CD4-positive, alpha-beta T cell treated with Interleukin-15 for 4 hours (primary cell): ENCODE measurements at places on chromosomes 11 and 22.

GRCh38 chr22:45528046-45528445 is 25.4 kb downstream of the FBLN1 start:
- no peak for DNase-seq

GRCh38 chr11:102664001-102664752 is 39.0 kb upstream of the MMP20 start:
- no peak for DNase-seq

- DNase-seq = no peak
Measured at GRCh38 chr11:3345736-3346135, 33.2 kb downstream of the ZNF195 start.

DNA sequence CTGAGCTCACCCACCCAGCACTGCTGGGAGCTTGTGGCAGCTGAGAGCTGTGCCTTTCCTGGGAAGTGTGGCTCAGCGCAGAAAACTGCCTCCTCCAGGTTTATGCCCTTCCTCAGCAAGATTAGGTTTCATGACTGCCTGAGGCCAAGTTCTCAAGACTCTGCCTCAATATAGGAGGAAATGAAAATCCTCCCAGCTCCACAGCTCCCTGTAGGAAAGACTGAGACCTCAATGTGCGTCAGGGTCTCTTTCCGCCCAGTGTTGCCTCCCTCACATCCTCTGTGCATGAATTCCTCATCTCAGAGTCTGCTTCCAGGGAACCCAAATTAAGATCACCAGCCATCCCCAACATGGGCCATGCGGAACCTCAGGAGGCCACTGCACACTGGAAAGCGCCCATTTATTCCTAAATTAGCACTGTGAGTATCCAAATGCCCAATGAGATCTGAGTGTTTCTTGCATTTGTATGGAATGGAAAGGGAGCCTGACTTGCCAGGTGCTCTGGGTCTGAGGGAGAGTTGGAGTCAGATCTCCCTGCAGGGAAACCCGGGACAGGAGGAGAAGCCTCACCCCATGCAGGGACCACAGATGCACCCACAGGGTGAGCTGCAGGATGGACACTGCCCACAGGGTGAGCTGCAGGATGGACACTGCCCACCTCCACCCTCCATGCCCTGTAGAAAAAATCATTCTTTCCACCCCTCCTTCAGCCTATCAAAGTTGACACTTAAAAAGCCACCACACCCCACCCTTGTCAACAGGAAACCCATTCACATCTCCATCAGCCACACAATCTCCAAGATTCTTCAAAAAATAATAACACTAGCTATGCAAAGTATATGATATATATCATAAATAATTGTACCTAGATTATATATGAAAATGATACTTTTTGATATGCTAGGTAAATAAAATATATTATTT is 97.4 kb upstream of the IGLL5 start:
- DNase-seq = no peak

DNA sequence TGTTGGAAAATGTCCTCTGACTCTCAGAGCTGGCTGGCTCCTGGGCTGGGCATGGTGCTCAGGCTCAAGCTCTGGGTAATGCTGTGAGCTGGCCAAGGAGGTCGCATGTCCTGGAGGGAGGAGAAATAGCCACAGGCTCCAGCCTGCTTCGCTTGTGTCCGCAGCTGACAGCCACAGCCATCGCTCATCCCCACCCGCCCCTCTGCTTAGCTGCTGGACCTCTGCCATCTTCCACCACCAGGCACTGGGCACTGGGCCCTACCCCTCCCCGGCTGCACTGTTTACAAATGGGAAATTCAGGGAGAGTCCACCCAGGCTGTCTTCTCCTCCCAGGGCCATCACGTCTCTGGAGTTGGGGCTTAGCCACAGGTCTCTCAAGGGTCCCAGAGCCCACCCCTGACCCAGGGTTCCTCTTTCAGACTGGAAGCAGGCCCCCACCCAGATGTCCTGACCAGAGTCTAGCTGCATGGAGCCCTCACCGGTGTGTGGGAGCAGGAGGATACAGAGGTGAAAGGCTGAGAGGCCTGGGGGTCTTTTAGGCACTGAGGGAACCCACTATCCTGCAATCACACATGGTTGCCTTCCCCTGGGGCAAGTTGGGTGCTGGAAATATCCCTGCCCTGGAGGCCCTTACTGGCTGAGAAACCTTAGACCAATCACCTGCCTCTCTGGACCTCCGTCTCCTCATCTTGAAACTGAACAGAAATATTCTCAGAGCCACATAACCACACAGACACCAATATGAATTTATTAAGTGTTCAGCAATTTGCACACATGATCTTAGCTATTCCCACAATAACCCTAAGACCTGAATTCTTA is 62.7 kb downstream of the CD82 start:
- DNase-seq = no peak

GRCh38 chr22:32574411-32574810 is 99.8 kb downstream of the FBXO7 start:
- no peak for DNase-seq

- DNase-seq = peak; percentile 71
Measured at GRCh38 chr11:118910309-118911112, 15.2 kb downstream of the BCL9L start.

- DNase-seq = no peak
Measured at GRCh38 chr22:44409211-44409973, 88.6 kb downstream of the RTL6 start.

GRCh38 chr22:50272044-50272802 is 2.0 kb upstream of the MAPK11 start:
- DNase-seq = no peak

GRCh38 chr22:29727131-29727523 is 7.3 kb downstream of the CABP7 start:
- no peak for DNase-seq

DNA sequence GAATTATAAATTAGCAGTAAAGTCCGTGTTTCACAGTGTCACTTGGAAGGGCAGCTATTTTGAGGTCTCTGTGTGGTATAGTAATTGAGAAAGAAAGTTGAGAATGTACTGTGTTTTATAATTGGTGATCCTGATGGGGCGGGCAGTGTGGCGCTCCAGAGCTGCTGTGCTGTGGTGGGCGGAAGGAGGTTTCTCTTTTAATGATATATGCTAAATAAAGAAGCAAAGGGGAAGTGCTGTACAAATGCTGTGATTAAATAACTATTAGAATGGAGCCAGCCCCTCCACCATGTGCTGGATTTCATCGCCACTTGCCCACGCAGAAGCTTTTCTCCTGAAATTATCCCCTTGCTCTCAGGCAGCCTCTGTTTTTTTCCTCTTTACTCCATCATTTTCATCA is 24.6 kb downstream of the ATXN10 start:
- DNase-seq = no peak

GRCh38 chr11:2306877-2307500 is 5.2 kb downstream of the TSPAN32 start:
- no peak for DNase-seq

GRCh38 chr22:30582788-30583545 is 8.5 kb upstream of the GAL3ST1 start:
- DNase-seq = no peak

DNA sequence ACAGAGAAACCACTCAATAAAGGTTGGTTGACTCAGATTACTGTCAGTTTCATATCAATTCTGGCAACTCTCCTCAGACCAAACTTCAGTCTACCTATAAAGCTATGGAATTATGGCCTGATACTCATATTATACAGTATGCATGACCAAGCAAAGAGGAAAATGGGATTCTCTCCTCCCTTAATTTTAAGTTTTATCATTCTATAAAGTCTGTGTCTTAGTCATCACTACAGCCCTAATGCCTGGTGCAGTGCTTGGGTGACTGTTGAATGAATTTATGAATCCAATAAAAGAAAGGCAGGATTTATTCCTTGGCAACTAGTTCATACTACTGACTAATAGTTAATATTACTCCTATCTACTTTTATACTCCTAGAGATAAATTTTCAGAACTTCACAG is 37.6 kb upstream of the GRAMD1B start:
- DNase-seq = no peak

- no peak for DNase-seq
Measured at GRCh38 chr11:108966206-108966605, 301.3 kb downstream of the DDX10 start.

DNA sequence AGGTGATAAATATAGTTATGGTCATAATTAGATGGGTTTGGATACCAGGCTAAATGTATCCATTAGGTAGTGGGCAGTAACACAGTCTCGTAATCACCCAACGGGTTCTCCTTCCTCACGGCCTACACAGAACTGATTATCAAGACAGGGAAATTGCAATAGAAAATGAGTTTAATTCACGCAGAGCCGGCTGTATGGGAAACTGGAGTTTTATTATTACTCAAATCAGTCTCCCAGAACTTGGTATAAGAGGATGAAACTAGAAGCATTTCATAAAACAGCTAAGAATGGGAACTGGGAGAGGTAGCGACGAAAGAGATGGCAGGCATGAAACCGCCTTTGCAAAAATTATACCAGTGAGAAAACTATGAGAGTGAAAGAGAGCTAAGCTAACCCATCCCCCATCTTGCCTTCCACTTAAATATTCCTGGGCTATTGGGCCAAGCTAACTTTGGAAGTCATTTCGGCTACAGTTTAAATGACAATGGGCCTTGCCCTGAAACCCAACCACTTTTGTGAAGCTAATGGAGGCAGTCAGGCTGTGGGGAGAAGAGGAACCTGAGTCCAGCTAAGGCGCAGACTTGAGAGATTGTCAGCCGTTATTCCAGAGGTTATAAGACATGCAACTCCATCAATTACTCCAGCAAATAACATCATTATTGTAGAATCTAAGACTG is 29.6 kb downstream of the CTSC start:
- DNase-seq = no peak

GRCh38 chr11:125123947-125124617 is 12.7 kb upstream of the TMEM218 start:
- DNase-seq = peak; percentile 36

GRCh38 chr11:126543691-126544090 is 188.2 kb downstream of the ST3GAL4 start:
- DNase-seq = no peak

GRCh38 chr11:1777737-1778136 is 14.0 kb upstream of the CTSD start:
- no peak for DNase-seq

DNA sequence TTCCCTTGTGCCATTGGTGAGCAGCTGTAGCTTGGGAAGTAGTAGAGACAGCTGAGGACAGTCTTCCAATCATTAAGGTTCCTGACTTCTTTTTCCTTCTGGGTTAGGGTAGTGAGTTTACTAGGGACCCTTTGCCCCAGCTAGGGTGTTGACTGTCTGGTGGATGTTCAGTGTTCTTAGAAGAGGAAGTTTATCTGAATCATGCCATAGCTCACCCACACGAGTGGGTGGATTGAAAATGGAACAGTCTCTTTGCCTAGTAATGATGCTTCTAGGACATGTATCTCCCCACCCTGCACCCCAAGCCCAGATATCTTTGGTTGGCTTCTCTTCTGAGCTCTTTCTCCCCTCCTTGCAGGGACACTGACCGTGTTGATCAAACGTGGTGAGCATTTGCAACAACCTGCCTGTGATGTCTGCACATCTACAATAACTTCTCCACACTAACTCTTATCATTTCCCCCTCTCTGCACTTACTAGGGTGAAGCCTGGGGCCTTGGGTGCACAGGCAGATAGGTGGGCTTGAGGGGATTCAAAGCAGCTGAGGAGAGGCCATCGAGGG is 57.1 kb upstream of the HORMAD2 start:
- no peak for DNase-seq

DNA sequence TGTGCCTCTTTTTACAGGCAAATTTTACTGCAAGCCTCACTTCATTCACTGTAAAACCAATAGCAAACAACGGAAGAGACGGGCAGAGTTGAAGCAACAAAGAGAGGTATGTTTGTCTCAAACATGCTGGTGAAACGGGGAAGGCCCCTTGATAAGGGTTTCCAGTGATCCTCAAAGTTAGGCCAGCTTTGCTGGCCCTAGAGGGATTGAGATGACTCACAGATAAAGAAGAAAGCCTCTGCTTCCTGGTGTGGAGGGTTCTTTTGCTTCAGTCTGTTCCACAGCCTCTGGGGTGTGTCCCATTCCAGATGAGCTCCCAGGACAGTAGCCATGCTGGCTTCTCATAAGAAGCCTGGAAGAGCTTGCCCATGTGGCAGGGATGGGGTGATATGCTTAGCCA is 118.9 kb upstream of the PARVA start:
- DNase-seq = no peak

DNA sequence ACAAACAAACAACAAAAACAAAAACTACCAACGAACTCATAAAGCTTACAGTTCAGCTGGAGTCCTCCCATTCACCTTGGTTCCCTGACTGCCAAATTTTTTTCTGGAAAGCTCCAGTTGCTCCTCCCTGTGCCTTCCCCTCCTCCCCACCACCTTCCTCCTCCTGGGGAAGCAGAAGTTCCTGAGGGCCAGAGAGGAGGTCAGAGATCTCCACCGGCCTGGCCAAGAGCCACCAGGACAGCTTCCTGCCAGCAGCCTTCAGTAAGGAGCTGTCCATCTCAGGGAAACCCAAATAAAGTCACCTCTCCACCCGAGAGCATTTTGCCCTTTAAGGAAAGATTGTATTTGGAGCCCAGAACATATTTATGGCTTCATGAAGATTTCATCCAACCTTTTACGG is 20.0 kb downstream of the APLNR start:
- DNase-seq = no peak

DNA sequence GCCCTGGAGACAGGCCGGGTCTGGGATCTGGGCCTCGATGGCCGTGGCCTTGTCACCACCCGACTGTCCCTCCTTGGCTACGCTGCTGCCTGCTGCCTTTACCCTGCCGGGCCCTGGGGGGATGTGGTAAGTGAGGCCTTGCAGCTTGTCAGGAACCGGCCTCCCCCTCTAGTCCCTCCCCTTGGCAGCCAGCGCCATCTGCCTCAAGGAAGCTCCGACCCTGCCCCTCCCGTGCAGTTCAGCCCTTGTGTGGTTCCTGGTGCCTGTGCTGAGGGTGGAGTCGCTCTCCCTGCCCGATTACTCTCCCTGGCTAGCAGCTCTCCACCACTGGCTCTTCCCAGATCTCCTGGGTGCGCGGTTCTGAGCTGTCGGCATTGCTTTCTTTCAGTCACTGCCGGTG is 33.7 kb downstream of the CTTN start:
- no peak for DNase-seq

DNA sequence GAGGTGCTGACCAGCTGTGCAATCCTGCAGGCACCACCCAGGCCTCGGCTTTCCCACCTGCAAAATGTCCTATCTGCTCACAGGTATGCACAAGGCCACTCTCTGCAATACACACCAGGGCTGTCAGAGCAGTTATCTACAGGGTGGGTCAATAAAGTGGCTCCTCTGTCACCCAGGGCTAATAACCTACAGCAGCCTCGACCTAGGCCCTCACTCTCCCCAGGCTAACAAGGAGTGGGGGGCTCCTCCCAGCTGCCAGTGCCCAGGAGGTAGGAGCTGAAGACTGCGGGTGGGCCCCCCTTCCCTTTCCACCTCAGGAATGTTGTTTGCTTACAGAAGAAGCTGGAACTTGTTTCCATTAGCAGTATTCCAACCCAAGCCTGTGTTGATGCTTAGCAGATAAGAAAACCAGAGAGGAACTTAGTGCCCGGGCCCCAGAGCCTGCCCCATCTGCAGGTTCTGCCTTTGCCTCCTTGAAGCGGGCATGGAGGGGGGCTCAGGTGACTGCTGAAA is 26.8 kb downstream of the MYH9 start:
- no peak for DNase-seq

- no peak for DNase-seq
Measured at GRCh38 chr11:122517403-122518379, 137.8 kb upstream of the UBASH3B start.

GRCh38 chr11:69433741-69434140 is 47.7 kb upstream of the LINC01488 start:
- no peak for DNase-seq

- DNase-seq = no peak
Measured at GRCh38 chr11:78949976-78950690, 375.5 kb upstream of the NARS2 start.

GRCh38 chr11:16080688-16081381 is 275.5 kb downstream of the SOX6 start:
- no peak for DNase-seq

GRCh38 chr11:92980312-92980711 is 10.9 kb downstream of the MTNR1B start:
- no peak for DNase-seq
